ENCODE measurements at places on chromosomes 11 and 22. TPM values are rescaled to one million over a fixed set of nuclear protein-coding genes. Genes with fewer than 3 reads are reported as not detected.

Gene TECTA
- 1.0 TPM for total RNA-seq

Gene KCNQ1OT1
- 6.8 TPM for total RNA-seq

Gene BTG4
- total RNA-seq = not detected

Gene SLC22A8
- not detected for total RNA-seq

Gene C11orf42
- not detected for total RNA-seq

Gene GATD1
- 14.6 TPM for total RNA-seq

Gene NRGN
- not detected for total RNA-seq

Gene OR4D5
- 0.52 TPM for total RNA-seq

Gene GLYATL1
- total RNA-seq = not detected

All from skeletal muscle tissue (tissue), 5 donors.